ENCODE measurements at places on chromosomes 7 and 10. TPM values are rescaled to one million over a fixed set of nuclear protein-coding genes. Genes with fewer than 3 reads are reported as not detected.

Gene ZNF804B
- polyA plus RNA-seq: 0.46 TPM

Gene CDNF
- polyA plus RNA-seq: 2.6 TPM

Gene ZDHHC6
- 65.7 TPM for polyA plus RNA-seq

Gene SPDYE5
- polyA plus RNA-seq: 0.79 TPM

Gene ADAMTS14
- polyA plus RNA-seq: 0.72 TPM

Gene MET
- 48.3 TPM for polyA plus RNA-seq

Gene CROT
- 34.9 TPM for polyA plus RNA-seq

Gene AGAP4
- polyA plus RNA-seq: 31.1 TPM
